Activated CD4-positive, alpha-beta T cell treated with anti-CD3 and anti-CD28 coated beads, Interleukin-2, amount 50 U/mL, for 16 hours (primary cell): ENCODE measurements at places on chromosomes 2 and 18.

DNA sequence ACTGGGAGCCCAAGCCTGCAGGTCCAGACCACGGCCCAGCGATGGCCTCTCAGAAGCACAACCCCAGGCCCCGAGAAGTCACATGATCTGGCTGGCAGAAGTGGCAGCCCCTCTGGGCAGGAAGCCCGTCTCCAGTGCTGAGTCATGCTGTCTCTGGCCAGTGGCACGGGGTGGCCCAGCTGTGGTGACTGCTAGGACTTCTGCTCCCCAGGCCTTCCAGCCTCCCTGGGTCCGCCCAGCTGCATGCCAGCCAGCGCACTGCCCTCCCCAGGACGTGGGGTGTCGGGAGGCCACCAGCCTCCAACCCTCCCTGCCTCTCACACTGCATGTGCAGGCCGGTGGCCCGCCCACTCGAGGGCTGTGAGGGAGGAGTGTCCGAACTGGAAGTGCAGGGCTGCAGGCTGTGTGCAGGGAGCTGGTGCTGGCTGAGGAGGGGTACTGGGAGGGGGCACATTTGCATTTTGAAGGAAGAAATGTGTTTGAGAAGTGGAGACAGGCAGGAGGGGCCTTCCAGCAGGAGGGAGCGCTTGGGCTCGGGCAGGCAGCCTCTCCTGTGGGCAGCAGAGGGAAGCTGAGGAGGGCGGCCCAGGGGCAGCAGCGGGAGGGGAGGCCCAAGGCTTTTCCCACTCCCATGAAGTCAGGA, 17.0 kb upstream of the HPCAL1 start:
- DNase-seq = no peak

GRCh38 chr18:56559044-56559443, 79.3 kb downstream of the TXNL1 start:
- DNase-seq = no peak

GRCh38 chr2:161118722-161119121, 41.5 kb upstream of the TANK start:
- DNase-seq = no peak

DNA sequence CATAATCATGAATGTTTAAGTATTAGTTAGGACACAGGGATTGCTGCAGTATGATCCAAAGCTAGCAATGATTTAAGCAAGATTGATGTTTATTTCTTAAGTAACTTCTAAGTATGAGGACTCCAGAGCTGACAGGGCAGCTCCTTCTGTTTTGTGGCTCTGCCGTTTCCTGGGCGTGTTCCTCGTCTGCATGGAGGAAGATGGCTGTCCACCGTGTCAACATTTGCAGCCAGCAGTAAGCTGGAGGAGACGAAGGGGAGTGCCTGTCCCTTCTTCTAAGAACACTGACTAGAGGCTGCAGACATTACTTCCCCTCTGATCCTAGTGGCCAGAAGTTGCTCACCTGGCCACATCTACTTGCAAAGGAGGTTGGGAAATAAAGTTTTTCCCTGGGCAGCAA, 144.1 kb downstream of the MYO1B start:
- DNase-seq = no peak

DNA sequence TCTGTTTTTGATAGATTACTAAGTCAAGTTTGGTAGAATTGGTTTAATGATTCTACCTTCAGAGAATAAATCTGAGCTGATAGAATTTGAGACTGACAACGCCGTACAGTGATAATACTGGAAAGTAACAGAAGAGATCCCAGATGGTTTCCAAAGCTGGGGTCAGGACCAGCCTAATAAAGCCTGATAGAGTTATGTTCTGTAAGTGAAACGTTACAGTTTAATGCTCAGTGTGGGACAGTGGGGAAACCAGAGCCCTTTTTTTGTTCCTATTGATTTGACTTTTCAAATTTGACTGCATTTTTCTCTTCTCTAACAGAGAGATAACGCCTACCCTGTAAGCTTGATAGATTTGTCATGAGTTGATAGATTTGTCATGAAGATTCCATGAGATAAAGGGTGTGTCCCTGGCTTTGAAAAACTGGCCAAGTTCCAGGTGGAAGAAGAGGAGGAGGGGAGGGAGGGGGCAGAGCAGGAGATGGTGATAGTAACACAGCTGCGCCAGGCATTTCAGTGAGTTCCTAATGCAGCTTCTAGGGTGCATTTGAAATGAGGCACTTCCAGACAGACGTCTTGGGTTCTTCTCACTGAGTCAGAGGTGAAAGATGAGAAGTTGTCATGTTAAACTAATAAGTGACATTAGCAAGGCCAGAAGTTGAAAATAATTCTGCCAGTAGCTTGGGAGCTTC, 65.1 kb downstream of the CERS6 start:
- DNase-seq = no peak

DNA sequence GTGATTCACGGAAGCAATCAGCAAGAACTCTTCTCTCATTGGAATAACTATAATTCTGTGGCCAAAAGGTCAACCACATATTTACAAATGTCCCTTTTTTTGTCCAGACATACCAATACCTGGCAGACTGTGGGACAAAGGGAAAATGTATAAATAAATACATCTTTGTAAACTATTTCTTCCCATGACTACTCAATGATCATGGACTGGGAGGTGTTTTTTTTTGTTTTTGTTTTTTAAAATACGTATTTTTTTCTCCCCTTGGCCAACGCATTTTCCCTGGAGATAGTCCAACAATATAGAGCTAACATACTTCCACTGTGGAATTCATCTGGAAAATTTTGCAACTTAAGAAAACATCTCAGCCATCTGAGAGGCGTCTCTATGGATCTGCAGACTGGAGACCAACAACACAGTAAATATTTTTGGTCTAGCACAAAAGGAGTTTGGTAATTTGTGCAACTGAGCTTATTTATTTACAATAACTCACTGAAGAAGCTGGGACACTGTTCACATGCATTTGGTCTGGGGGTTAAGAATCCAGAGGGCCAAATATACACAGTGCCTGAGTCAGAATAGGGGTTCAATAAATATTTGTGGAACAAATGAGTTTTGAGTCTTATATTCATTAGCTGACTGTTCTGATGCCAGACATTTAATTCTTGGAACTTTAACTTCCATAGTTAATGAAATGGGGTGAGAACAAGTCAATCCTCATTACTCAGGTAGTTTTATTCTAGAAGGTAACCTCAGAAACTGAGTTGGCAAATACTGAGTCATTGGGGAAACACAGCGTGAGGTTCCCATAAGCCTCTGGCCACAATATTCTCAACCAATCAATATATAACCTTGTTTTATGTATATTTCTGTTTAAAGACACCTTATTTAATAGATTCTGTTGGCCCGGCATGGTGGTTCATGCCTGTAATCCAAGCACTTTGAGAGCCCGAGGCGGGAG, 36.2 kb downstream of the CCBE1 start:
- no peak for DNase-seq

GRCh38 chr2:30786923-30787685, 20.1 kb downstream of the CAPN13 start:
- DNase-seq = no peak

DNA sequence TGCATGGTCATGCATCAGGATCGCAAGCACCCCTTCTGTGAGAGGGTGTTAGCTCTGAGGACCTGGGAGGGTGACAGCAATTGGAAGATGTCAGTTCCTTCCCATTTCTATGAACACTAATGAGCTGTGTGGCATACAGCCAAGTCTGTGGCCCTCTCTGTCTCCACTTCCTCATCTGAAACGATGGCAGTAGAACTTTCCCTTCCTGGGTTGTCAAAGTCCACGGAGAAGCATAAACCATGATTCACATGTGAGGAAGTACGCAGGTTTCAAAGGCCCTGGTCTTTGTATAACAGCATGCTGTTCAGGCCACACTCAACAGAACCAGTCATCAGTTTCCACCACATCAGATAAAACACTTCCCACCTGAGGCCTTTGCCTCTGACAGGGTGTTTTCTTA, 167.4 kb upstream of the RAB6C start:
- DNase-seq = no peak

- DNase-seq = no peak
These were observed 153.2 kb downstream of the NEDD4L start for GRCh38 chr18:58196881-58197872.

- DNase-seq = no peak
These were observed 36.1 kb downstream of the TET3 start for GRCh38 chr2:74020702-74021406.

GRCh38 chr2:13537771-13538349, 821.1 kb downstream of the TRIB2 start:
- DNase-seq = no peak

DNA sequence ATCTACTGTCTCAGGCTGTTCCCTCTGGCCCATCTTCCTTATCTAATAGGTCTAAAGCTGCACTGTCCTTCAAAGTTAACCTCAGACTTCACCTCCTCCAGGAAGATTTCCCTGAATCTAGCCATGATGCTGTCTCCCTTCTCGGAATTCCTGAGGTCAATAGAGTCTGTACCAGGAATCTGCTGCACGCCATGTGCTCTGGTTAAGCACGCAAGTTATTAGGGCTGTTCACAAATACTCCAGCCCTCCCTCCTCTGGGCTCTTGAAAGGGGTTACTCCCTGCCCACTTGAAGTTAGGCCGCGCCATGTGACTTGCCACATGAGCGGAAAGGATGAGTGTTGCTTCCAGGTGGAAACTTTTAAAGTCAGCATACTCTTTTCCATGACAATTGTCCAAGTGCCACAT, 43.6 kb downstream of the MCFD2 start:
- DNase-seq = no peak

GRCh38 chr2:223697316-223697891, 95.2 kb upstream of the SCG2 start:
- no peak for DNase-seq

DNA sequence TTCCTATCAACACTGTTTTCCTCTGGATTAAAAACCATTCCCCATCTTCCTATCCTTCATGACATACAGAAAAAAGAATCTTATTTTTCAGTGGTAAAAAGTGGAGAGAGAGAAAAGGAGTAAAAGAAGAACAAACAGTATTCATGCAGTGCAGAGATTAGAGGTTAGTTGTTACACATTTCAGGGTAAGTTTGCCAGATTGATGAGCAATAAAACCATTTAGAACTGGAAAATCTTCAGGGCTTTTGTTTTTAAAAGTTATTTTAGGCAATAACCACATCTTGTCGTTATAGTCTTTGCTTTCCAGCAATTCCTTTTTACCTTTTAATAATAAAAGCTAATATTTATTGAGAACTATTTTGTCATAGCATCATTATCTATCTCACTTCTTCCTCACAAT, 104.5 kb downstream of the GPD2 start:
- no peak for DNase-seq

GRCh38 chr18:35789543-35789942, 182.9 kb upstream of the RMP24 start:
- no peak for DNase-seq

- DNase-seq = no peak
These were observed 175.3 kb upstream of the PID1 start for GRCh38 chr2:229446350-229446749.

GRCh38 chr18:54149078-54149697, 75.3 kb downstream of the MBD2 start:
- DNase-seq = peak; percentile 94

- no peak for DNase-seq
These were observed 467.2 kb downstream of the LRRTM4 start for GRCh38 chr2:77054938-77055337.

DNA sequence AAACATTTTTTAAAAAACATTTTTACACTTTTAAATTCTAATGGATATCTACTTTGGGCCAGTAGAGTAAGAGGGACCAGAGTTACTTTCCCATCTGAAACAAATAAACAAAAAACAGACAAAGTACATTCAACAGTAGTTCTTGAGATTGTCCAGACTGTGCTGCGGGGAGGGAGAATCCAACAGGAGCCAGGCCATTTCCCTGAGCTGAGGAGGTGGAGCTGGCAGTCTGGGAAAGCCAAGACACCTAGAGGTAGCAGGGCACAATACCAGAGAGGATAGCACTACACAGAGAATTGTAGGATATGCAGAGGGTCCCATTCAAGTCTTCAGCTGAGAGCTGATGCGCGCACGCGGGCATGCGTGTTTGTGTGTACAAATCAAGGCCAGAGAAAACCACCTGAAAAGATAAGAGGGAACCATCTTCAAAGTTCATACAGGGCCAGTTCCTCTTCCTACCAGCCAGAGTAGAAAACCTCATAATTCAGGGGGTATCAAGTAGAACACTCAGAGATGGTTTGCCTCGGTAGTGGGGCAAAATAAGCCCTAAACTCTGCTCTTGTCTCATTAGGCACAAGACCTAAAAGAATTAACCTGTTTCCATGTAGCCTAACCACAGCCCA, 44.0 kb downstream of the PTRHD1 start:
- DNase-seq = no peak

- DNase-seq = no peak
These were observed 123.3 kb downstream of the FHOD3 start for GRCh38 chr18:36420826-36421225.

DNA sequence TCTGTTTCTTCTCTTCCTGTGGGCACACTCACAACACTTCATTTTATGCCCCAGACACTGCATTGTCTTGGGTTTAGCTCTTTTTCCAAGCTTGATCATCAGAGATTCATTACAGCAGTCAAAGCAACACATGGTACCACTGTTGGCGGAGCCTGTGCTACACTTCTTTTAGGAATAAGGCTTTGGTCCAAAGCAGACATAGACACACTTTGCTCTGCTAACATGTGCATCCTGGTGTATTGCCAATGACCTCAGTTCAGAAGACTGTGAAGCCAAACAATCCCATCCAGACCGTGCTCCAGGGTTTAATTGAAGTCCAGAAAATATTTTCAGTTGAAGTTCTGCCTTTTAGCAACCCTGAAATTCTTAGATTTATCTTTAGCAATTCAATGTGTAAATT, 354.6 kb upstream of the RAB12 start:
- DNase-seq = no peak

DNA sequence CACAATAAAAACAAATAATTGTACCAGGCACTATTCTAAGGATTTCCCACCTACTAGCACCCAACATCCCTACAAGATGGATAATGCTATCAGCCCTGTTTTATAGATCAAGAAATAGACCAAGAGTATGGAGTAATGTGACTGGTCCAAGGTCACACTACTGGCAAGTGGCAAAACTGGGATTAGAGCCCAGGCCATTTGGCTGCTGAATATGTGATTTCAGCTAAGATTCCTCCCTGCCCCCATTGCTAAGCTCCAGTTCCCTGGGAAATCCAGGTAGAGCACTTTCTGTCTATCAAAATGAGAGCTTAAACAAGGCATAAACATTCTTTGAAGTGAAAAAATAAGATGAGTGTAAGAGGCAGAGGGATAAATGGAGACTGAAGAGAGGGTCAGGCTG, 157.8 kb downstream of the DNAH6 start:
- no peak for DNase-seq

DNA sequence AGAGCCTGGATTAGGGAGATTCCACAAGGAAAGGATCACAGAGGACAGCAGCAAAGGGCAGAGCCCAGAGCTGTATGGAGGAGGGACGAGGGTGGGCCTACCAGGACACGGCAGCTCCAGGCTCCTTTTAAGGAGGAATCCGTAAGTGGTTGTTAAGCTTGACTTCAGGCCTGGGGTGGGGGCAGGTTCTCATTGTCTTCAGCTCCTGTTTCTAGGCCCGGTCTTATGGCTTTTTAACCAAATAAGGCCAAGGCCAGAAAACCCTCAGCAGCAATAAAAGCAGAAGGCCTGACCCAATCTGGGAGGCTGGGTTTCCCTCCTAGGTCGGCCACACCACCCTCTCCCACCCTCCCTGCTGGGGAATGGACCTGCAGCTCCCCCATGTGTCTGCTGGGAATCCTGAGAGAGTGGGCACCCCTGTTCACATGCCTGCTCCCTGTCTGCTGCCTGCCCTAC, 111.2 kb downstream of the PLB1 start:
- DNase-seq = no peak

- no peak for DNase-seq
These were observed 62.0 kb upstream of the KLF7 start for GRCh38 chr2:207227749-207228145.
